ENCODE measurements at places on chromosomes 6 and 20.

DNA sequence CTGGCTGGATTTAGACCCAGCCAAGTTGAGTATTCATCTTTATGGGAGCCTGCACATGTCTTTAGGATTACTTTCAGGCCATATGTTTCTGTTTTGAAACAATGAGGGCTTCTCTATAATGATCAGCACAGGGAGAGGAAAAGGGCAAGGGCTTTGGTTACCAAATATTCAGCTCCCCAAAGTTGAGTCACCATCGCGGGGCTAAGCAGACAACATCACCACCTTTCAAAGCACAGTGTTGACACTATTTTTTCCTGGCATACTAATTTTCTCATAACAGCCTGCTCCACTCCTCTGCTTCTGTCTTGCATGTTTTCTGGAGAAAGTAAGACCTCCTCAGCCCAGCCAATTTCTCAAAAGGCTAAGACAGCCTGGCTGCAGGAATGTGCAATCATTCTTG is 4.9 kb downstream of the SCML4 start:
- DNase-seq, result no peak

- DNase-seq, result no peak
Observed at GRCh38 chr20:49759266-49759950, 45.7 kb upstream of the B4GALT5 start.

GRCh38 chr6:154617175-154617574 is 106.7 kb upstream of the CNKSR3 start:
- DNase-seq, result no peak

DNA sequence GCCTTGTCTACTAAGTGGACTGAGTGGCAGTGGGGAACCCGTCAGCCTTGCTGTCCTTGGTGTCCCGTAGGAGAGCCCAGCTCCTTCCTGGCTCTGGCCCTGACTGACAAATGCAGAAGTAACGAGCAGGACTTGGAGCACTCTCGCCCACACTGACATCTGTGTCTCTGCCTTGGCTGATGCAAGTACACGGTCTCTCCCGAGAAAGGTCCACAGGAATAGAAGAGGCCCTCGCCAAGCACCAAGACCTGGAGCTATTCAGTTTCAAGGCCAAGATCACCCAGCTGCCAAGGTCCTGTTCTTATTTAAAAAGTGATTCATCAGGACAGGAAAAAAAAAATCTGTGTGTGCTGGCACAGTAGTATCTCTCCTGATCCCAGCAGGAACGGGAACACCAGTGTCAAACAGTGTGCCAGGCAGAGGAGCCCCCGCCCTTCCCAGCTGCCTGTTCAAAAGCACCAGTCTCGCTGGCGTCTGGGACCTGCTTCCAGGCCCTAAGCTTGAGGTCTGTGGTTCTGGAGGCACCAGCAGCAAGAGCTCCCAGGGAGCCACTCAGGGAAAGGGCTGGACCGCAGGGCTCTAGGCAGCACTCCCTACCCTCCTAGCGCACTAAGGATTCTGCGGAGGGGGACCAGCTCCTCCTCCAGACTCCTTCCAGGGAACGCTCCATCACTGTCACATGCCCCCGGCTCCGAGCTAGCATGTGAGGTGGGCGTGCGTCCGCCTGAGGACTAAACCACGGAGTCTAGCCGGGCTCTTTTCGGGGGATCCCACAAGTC is 376.9 kb downstream of the RNGTT start:
- no peak for DNase-seq

DNA sequence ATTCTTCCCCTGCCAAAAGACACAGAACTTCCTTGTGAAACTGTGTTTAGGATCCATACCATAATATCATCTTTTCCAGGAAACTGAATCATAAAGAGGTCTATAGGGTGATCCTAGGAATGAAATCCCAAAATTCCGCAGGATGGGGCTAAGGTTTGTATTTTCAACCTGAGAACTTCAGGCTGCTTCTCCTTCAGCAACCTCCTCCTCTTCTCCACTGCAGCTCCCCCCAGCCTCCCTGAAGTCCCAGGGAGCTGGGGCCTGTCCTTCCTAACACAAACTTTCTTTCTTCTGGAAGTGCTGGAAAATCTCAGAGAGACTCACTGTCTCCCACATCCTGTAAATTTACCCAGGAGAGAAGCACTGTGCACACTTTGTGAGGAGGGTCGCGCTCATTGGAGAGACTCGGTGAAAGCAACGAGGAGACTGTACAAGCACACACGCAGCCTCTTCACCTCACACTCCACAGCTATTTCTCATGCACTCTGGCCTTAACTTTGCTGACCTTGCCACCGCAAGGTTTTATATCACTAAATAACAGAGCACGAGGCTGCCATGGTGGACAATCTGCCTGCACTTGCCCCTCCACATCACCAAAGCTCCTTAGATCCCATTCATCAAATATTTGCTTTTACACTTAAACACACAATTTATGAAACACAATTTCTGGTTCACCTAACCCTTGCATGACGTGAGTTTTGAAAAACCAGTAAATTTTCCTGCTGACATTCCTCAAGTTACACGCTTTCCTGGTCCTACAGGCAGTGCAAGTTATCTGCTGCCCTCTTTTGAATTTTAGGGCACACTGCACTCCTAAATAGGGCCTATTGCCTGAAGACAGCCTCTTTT is 14.3 kb downstream of the ID4 start:
- DNase-seq, result no peak

DNA sequence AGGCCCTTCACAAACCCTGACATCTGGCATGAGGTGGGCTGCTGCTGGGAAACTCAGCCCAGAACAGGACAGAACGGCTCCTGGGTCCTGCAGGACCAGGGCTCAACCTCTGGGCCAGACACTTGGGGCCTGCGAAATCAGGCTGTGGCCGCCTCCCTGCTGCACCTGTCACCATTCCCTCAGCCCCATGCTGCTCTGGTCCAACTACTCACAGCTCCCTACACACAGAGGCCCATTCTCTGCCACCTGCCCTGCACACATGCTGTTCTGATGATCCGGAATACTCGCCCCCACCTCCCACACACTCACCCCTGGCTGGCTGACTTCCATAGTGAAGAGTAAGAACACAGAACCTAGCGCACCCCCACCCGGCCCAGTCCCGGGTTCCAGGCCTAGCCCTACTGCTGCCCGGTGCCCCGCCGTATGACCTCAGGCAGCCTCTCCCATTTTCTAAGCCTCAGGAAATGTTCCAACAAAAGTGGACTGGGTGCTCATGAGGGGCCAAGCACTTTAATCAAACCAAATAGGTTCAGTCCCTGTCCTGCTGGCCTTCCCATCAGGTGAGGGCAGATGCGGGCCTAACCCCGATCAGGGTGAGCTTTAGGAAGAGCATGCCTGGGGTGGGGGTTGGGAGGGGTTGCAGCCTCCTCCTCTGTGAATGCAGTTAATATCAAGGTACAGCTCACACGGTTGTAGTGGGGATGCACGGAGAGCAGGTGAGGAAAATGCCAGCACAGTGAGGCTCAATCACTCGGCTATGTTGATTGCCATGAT is 3.9 kb downstream of the PEDS1 start:
- DNase-seq, result no peak
